ENCODE measurements at places on chromosomes 12 and 14.

GRCh38 chr14:89813617-89814031 lies 140.9 kb downstream of the EFCAB11 start:
- DNase-seq: no peak

- no peak for DNase-seq
Observed at GRCh38 chr14:89619596-89619995, 202.6 kb upstream of the FOXN3 start.

- no peak for DNase-seq
Observed at GRCh38 chr12:38782359-38782758, 123.0 kb downstream of the CPNE8 start.

DNA sequence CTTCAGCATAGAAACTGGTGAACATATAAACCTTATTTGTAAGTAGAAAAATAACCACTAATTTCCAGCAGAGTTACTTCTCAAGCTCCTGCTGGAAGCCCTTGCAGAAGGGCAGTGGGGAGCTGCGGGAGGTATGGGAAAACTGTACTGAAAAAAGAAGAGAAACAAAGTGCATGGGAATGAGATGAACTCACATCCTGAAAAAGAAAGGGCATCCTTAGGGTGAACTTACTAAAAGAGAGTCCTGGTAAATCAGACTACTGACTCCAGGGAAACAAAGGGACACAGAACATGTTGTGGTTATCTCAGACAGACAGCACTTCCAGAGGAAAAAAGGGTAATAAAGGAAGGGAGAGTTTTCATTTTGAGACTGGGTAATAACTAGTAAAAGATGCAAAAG lies 515.1 kb downstream of the RPL10L start:
- no peak for DNase-seq

DNA sequence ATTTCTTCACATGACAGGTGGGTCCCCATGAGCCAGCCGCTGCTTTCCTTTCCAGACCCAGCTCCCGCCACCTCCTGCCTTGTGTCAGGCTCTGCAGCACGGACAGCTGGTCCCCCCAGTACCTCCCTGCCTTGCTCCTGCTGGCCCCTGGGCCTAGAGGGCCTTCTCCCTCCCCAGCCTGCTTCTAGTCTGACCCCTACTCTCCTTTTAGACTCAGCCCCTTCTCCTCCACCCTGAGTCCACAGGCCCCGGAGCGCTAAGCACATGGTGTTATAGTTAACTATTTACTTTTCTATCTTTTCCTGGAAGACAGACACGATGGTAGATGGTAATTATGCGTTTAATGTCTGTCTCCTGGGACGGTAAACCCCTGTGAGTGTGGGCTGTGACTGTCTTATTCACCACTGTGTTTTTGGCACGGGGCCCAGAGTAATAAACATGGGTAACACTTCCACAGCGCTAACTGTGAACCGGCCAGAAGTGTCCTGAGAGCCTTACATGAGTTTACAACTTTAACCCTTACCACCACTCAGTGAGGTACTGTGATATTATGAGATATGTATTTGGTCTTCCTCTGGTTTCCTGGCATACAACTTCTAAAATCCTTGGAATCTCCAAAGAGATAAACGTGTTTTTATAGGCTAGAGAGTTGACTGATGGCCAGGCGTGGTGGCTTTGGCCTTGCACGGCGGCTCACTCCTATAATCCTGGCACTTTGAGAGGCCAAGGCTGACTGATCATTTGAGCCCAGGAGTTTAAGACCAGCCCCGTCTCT lies 41.2 kb downstream of the DGLUCY start:
- no peak for DNase-seq

DNA sequence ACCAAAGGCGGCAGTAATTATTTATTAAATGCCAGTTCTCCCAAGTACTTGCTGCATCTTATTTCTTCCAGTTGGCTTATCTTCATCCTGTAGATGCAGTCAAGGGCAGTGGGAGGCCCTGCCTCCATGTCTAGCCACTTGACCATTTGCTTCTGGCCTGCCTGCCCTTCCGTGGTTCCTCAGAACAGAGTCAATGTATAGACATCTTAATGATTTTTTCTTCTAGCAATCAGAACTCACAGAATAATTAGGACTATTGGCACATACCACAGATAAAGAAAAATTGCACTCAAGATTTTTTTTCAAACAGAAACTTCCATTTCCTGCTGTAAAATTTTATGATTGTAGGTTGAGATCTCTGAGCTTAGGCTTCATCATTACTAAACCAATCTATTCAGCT lies 20.9 kb downstream of the NR1H4 start:
- no peak for DNase-seq

GRCh38 chr12:132640936-132641335 lies 22.4 kb downstream of the P2RX2 start:
- DNase-seq: no peak

DNA sequence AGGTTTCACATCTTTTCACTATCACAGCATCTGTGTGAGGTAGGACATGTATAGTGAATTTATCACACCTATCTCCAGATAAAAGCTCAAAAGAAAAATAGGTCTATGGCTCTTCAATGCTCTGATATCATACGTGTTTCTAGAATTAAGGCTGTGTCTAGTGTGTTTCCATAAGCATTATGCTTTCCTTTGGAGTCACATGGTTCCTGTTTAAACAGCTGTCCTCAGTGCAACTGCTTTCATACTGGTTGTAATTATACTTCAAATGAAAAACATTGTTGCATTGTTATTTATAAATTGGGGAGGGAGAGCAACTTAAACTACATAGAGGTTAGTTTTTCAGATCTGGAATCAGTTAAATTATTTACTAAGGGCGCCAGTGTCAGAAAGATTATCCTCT lies 151.6 kb downstream of the SYT1 start:
- DNase-seq: no peak

DNA sequence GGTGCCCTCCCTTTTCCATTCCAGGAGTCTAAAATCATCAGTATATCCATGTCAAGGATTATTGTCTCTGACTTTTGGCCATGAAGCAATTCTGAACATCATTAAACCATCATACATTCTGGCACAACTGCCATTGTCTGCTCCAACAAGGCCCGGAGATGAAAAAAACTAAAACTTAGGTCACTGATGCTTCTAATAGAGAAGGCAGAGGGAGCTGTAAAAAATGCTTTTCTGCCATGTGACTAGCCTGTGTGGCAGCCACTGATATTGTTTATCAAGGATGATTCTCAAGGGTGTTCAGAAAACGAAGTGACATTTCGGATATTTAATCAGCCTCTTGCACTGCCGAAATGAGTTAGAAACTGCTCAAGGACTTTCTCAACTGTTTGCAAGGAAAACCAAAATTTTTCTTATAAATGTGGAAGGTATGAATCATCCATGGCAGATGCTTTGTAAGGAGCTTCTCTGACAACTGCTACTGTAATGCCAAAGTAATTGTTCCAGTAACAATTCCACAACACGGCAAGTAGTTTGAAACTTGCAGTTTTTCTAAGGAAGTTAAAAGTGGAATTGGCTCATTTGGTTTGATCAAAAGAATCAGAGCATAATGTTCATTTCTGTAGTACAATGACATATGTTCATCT lies 1076.5 kb upstream of the FLRT2 start:
- no peak for DNase-seq

- DNase-seq: no peak
Observed at GRCh38 chr12:15733136-15733535, 56.1 kb downstream of the EPS8 start.

GRCh38 chr12:50240792-50241114 lies 42.6 kb downstream of the LIMA1 start:
- no peak for DNase-seq

DNA sequence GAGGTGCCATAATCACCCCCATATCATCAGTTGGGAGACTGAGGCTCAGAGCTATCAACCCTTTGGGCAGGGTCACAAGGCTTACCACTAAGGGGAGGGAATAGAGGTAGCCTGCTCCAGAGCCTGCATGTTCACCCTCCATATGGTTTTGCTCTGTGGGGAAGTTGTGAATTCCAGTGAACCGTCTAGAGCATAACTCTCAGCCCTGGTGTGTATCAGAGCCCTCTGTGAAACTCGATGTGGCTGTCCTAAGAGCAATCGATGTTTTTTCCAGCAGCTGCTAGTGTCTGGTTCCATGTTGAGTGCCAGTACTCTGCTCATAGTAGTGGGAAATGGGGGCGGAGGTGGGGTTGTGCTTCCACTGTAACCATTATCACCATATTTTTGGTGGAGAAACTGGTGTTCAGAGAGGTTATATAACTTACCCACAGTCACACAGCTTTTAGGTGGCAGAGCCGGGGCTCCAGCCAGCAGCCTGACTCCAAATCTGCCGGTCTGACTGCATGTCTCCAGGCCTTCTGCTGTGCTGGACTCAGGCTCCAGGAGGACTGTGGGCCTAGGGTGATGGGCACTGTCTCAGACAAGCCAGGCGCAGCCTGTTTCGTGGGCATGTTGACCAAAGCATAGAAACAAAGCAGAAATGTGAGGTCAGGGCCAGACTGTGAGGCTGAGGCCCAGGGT lies 104.2 kb downstream of the ADCK1 start:
- DNase-seq: no peak
